Myocyte (in vitro differentiated cells): ENCODE measurements at places on chromosomes 1 and 21. TPM values are rescaled to one million over a fixed set of nuclear protein-coding genes. Genes with fewer than 3 reads are reported as not detected.

- peak; percentile 29 for DNase-seq
Measured at GRCh38 chr1:67991546-67991945, 58.9 kb downstream of the DIRAS3 start.

DNA sequence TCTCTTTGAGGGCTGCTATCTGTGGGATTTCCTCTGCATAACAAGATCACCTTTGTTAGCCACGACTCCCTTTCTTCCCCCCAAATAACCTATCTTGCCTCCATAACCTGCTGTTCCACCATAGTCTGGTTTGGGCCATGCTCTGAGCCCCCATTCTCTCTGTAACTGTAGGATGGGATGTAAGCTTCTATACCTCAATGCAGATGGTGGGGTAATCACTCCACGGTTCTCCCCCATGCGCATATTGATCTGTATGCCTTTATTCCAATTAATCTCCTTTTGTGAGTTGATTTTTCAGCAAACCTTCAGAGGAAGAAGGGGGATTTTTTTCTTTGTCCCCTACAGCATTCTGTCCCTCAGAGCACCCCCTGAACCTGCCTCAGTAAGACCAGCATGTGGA, 170.1 kb upstream of the IRF2BP2 start:
- DNase-seq: no peak

- DNase-seq: no peak
Measured at GRCh38 chr1:41803656-41804055, 115.1 kb downstream of the HIVEP3 start.

GRCh38 chr1:8404460-8405370, 86.8 kb downstream of the SLC45A1 start:
- no peak for DNase-seq

- DNase-seq: no peak
Measured at GRCh38 chr1:206568256-206568655, 44.0 kb downstream of the EIF2D start.

DNA sequence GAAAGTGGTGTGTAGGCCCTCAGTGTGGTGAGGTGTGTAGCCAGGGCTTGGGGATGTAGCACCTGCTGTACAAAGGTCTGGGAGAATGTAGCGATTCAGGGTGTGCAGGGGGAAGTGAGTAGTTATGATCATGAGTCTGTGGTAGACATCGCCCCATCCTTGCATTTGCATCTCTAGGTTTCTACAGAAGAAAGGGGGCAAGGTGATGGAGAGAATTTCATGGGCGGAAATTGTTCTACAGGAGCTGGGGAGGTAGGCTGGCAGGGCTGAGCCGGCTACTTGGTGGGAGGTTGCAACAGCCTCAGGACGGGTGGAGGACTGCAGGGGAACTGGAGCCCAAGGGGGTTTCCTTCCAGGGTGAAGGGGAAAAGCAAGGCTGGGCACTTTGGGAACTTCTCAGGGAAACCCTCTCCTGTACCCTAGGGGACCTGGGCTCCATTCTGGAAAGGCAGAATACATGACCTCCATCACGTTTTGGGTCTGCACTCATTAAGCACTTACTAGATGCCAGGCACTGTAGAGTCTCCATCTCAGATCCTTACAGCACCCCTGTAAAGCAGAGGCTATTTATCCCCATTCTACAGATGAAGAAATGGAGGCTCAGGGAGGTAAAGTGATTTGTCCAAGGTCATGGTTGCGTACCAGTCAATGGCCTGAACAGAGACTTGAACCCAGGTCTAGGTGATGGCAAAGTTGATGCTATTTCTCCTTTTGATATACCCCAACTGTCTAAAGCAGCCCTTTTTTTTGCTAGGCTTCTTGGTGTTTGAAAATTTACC, 14.5 kb upstream of the TNFRSF1B start:
- DNase-seq: no peak

- DNase-seq: no peak
Measured at GRCh38 chr1:184463680-184464079, 76.9 kb downstream of the C1orf21 start.

GRCh38 chr1:154115180-154115579, 39.7 kb downstream of the NUP210L start:
- DNase-seq: peak; percentile 41

DNA sequence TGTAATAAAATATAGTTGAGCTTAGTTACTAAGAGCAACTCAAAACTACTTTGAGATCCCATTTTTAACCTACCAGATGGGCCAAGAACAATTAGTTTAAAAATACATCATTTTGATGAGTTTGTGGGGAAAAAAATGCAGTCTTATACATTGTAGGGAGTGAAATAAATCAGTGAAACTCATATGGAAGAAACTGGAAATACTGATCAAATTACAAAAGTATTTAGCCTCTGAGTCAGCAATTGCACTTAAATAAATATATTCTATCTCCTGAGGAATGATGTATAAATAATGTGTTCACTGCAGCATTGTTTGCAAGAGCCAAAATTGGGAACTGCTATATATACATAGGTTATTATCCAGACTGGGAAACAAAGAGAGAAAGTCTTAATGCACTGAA, 4.6 kb upstream of the SMCP start:
- DNase-seq: no peak

GRCh38 chr1:19704247-19705113, 39.8 kb downstream of the HTR6 start:
- DNase-seq: peak; percentile 80

DNA sequence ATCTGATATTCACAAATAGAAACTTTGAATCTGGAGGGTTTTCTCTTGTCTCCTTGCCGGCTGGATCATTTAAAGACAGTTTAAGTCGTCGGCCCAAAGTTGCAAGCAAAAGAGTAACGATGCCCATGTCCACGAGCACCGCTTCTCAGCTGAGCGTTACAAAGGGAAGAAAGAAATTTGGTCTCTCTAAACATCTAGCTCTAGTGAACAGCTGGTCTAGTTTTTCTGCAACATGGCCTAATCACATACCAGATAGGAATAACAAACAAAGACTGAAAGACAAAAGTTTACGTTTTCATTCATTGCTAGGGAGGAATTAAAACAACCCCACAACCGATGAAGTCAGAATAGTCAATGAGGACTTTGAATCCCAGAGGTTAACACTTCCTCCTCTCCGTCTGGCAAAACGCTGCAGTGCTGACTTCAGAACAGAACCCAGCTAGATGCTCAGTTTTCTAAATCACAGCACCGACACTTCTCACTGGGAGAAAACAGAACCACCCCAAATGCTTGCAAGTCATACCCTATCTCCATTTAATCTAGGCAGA, 69.4 kb downstream of the NTPCR start:
- DNase-seq: no peak

DNA sequence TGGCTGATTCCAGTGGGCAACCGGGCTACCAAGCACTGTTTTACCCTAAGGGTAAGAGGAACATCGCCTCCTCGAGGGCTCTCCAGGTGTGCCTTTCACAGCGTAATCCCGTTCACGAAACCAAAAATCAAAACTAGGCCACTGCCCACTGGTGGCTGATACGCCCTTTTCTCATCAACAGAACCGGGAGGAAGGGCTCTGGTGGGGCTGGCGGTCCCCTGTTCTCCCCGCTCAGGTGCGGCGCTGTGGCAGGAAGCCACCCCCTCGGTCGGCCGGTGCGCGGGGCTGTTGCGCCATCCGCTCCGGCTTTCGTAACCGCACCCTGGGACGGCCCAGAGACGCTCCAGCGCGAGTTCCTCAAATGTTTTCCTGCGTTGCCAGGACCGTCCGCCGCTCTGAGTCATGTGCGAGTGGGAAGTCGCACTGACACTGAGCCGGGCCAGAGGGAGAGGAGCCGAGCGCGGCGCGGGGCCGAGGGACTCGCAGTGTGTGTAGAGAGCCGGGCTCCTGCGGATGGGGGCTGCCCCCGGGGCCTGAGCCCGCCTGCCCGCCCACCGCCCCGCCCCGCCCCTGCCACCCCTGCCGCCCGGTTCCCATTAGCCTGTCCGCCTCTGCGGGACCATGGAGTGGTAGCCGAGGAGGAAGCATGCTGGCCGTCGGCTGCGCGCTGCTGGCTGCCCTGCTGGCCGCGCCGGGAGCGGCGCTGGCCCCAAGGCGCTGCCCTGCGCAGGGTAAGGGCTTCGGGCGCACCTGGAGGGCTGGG, at the start of gene IL6R:
TSS of gene IL6R (plus strand) at position 360 of the 763 bp plus-strand sequence. CDS start at position 647, 287 bp downstream.
- DNase-seq: peak; percentile 92

- peak; percentile 89 for DNase-seq
Measured at GRCh38 chr21:35697321-35697808, 363.0 kb downstream of the SETD4 start.

DNA sequence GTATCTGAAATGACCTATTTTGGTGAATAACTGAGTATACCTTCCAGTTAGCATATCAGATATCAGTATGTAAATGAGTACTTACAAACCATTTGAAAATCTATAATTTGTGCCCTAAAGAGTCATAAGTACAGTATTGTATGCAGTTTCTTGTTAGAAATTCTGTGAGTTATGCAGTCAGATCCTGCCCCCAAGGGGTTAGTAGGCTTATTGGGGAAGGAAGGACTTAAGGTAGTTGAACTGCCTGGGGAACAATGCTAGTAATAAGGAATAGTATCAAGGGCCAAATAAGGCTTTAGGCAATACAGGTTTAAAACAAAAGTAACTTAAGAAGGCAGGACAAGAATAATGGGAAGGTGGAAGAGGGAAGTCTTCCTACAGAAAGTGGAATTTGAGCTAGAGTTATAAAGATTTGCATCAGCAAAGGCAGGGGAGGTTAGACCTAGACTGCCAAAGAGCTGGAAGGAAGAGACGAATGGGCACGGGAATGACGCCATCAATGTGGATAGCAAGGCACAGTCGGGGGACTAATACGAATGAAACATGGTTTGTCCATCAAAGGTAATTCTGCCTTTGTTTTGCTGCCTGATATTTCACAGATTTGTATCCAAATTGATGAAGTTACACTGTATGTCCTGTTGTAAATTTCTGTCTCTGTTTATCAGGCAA, 182.9 kb upstream of the DPYD start:
- DNase-seq: peak; percentile 17

- no peak for DNase-seq
Measured at GRCh38 chr1:101158424-101158823, 78.4 kb upstream of the S1PR1 start.

DNA sequence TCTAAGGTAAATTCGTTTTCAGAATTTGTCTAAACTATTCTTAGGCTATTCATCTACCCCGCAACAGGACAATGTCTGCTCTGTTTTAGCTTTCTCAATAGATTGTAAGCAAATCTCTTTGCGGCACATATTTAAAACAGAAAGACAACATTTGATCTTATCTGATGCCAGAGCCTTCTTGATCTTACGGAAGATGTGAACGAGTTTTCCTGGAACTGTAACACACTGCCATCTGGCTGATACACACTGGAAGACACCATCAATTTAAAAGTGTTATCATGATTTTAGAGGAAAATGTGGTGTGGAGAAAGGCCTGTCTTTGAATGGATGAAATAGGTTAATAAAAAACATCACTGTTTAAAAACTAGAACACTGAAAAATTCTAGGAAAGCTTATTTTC, 36.1 kb downstream of the COA6 start:
- DNase-seq: no peak

DNA sequence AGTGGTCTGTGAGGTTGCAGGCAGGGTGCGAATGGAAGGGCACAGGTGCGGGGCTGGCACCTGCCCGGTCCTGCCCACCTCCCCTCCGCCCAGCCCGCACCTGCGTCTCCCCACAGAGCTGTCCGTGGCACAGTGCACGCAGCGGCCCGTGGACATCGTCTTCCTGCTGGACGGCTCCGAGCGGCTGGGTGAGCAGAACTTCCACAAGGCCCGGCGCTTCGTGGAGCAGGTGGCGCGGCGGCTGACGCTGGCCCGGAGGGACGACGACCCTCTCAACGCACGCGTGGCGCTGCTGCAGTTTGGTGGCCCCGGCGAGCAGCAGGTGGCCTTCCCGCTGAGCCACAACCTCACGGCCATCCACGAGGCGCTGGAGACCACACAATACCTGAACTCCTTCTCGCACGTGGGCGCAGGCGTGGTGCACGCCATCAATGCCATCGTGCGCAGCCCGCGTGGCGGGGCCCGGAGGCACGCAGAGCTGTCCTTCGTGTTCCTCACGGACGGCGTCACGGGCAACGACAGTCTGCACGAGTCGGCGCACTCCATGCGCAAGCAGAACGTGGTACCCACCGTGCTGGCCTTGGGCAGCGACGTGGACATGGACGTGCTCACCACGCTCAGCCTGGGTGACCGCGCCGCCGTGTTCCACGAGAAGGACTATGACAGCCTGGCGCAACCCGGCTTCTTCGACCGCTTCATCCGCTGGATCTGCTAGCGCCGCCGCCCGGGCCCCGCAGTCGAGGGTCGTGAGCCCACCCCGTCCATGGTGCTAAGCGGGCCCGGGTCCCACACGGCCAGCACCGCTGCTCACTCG, 23.3 kb downstream of the FTCD start:
- DNase-seq: no peak

- DNase-seq: no peak
Measured at GRCh38 chr1:197773856-197774255, 1.4 kb downstream of the DENND1B start.

GRCh38 chr1:192807211-192808162, 1.4 kb upstream of the RGS2 start:
- DNase-seq: peak; percentile 50

GRCh38 chr1:29470788-29471119, 234.4 kb downstream of the PTPRU start:
- DNase-seq: no peak

Gene RAP1GAP
- 0.21 TPM in 1 of 2 replicates, not detected in the other for total RNA-seq

Gene MED8
- total RNA-seq: 24.8 and 37.0 TPM in 2 replicates

Gene SLC9A1
- total RNA-seq: 4.6 and 9.6 TPM in 2 replicates

Gene ADGRL2
- total RNA-seq: 1.8 and 2.0 TPM in 2 replicates

Gene VTCN1
- not detected in 2 replicates for total RNA-seq

Gene IQCC
- total RNA-seq: 2.0 and 2.3 TPM in 2 replicates

Gene GRIK3
- not detected in 2 replicates for total RNA-seq

Gene UTP25
- 6.7 and 6.8 TPM in 2 replicates for total RNA-seq

Gene LRRC38
- total RNA-seq: not detected in 2 replicates
